ENCODE measurements at places on chromosomes 7 and 10.

DNA sequence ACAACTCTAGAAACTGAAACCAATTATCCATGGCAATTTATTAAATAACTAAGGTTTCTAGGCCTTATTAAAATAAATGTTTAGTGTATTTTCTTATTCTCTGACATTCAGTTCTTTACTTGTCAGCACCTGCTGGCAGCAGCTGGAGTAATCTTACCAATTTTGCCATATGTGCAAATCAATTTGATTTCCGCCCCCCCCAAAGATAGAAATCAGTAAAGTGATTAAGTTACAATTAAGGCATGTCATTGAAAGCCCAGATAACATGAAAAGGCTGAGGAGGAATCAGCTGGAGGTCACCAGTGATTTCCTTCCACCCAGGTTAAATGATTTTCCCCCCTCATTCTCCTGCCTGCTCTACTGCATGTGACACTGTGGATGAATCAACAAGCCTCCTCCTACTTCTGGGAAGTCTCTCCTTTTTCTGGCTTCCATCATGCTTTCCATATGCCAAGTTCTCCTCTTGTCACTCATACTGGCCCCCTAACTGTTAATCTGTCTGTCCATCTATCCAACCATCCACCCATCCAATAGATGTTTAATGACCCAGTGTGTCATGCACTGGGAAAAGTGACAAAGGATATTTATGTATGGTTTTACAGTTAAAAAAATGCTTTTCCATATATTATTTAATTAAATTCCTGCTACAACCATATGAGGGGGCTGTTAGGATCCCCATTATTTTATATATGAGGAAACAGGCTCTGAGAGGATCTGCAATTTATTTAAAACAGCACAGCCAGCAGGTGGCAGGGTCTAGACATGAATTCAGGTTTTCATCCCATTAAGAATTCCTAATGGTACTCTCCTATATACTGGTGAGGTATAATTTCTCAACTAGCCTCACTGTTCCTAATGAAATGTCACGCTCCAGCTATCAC, 116.5 kb downstream of the ATXN7L1 start:
- no peak for DNase-seq

DNA sequence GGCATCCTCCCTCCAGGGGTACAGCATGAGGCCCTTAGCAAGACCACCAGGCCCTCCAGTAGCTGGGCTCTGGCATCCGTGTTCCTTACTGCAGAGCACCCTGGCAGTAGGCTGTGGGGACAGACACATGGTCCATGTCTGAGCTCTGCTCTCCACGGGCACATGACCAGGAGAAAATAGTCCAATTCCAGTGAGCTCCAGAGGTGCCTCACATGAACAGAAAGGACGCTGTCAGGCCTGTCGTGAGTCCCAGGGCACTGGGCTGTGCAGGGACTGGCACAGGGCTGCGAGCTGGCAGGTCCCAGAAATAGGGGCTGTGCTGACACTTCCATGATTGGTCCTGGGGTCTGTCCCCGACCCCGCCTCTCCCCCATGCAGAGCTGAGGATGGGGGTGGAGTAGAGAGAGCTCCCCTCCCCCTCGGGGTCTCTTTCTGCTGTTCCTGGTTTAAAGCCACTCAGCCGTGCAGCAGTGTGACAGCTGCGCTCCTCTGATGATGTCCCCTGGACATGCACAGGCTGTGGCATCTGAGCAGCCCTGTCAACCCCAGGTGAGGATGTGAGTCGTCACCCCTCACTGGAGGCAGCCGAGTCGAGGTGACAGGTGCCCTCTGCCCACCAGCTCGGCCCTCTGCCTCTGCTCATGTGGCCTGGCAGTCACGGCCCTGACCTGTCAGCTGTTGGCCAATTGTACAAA, 25.2 kb upstream of the ZNF488 start:
- DNase-seq = no peak

DNA sequence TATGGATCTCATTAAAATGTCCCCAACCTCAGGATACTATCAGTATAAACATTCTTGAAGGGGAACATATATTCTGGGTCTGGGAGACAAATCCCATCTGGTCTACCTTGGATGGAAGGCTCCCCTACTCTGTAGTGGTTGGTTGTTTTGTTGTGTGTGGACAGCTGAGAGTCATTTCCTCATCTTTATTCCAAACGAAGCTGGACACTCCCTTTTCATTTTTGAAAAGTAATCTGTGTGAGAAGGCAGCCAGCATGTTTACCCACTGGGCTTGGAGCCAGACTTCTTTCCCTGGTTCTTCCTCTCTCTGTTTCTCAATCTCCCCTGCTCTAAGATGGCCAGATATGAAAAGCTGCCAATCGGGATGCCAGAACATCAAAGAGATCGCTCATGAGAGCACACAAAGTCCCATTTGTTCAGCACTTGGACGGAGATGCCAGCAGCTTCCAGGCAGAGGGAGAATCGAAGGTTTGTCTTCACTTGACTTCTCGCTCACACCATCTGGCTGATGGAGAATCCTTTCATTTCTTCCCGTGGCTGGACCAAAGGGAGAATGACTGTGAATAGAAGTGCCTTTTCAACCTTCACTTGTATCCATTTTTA, 108.1 kb upstream of the AGR3 start:
- DNase-seq = no peak

DNA sequence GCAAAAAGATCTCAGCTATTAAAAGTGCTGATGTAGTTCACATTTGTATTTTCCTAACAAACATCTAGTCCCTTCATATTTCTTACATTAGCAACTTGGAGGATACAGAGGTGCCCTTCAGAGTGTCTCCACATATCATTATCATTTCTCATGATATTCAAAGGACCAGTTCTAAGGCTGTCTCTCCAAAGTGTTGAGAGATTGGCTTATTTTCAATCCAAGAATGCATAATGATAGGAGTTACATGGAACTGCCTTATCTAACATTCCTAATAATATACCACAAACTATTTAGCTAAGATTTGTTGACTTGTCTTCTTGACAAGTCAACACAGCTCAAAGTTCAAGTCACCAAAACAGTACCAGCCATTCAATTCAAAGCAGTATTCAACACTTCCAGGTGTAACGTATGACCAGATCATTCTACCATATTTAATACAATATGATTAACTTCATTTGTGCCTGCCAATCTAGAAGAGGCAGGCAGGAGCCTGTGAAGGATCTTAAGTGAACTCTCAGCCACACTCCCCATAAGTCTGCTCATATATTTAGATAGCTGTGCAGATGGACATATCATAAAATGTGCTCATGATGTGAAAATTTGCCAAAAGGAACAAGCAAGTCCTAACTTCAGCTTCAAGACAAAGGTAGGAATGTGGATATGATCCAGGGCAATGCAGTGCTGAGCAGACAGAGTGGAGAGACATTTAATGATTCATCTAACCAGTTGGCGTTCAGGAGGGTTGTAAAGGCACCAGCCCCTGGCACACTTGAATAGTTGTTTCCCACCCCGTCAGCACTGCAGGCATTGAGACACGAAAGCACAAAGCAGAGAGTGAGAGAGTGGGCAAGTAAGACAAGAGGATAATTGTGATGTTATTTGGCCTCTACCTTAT, 108.3 kb downstream of the MTERF1 start:
- no peak for DNase-seq

GRCh38 chr10:79431891-79432831, 13.3 kb downstream of the ZCCHC24 start:
- no peak for DNase-seq

- DNase-seq = peak; percentile 42
Observed at GRCh38 chr7:142880876-142881505, 4.6 kb downstream of the TRPV6 start.

DNA sequence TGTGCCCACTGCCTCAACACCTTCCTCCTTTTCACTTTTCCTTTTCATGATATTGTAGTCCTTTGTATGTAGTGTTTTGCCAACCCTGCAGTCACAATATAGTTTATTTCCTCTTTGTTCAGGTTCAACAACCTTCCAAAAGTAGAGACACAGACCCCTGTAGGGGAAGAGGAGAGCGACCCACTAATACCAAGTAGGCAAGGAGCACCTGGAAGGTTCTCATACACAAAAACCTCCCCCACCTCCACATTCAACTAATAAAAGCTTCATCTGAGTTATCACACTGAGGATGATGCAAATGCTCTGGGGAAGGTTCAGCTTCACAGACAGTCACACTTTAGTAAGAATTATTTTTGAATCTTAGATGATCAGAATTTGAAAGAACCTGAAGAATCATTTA, 41.6 kb downstream of the PIK3AP1 start:
- no peak for DNase-seq

- no peak for DNase-seq
Observed at GRCh38 chr7:111752022-111752582, 189.8 kb upstream of the IMMP2L start.

DNA sequence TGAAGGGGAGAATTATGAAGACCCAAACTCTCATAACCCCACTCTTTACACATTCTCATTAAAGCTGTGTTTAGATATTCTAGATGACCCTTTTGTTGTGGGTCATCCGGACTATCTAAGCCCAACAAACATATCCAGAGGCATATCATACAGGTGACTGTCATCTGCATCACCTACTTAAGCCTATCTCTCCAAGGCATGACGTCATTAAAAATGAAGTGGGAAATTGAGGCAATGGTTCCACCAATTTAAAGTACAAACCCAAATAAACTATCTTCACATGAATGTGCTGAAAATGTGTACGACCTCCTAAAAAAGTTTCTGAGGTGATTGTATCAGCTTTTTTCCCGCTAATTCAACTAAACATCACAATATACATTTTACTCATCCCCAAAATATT, 4.5 kb upstream of the RALA start:
- DNase-seq = no peak

- DNase-seq = peak; percentile 7
Observed at GRCh38 chr7:149791-150636, 42.4 kb upstream of the FAM20C start.

DNA sequence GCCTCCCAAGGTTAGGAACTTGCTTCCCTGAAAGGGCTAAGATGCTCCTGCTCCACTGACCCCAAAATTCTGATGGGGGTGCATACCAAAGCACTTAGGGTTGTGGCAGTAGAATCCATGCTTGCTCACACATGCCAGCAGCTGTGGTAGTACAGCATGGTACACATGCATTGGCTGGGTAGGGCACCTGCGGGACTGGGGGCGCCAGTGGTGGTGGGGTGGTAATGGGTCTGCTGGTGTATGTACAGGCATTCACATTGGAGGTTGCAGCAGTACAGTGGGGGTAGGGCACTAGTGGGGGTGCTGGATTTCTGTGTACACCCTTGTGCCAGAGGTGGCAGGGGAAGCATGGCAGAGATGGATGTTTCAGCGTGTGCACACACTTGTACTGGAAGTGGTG, 72.3 kb upstream of the TAS2R16 start:
- no peak for DNase-seq

GRCh38 chr7:42692621-42693020, 219.2 kb downstream of the C7orf25 start:
- no peak for DNase-seq

DNA sequence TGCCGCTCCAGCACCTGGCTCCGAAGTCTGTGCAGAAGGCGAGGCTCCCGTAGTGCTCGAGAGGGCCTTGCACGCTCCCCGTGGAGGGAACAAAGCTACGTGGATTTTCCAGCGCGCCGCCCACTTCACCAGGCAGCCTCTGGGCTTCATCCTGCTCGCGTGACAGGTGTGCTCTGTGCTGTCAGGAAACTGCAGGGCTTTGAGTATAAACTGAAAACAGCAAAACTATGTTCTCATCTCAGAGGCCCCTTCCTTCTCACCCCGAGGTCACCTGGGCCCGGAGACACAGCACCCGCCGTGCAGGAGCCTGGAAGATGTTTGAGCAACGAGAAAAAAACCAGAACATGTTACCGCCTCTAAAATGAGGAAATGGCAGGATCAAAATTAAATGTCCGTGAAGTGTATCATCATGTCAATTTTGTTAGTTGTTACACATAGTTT, 17.6 kb upstream of the GPR146 start:
- DNase-seq = no peak

GRCh38 chr10:130357951-130358350, 221.8 kb downstream of the GLRX3 start:
- DNase-seq = no peak

DNA sequence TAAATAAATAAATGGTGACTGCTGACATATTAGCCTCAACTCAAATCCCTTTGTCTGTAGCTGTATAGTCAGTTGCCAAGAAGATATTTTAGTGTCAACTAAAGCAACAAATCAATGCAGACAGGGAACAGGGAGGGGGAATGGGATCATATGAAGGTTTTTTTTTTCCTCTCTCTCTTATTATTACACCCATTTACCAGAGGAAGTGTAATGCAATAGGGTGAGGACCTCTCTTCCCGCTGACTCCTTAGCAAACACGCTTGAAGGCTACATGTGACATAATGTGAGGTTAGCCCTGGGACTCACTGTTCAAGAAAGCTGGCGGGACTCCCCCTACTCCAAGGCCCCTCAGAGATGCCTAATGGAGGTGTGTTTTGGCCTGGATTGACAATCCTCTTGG, 88.2 kb downstream of the CHRM2 start:
- no peak for DNase-seq

- DNase-seq = no peak
Observed at GRCh38 chr7:105677410-105677730, 96.1 kb upstream of the EFCAB10 start.

GRCh38 chr10:111478651-111479050, 401.8 kb downstream of the ADRA2A start:
- no peak for DNase-seq

- no peak for DNase-seq
Observed at GRCh38 chr10:36254199-36254598, 612.1 kb upstream of the FZD8 start.

- no peak for DNase-seq
Observed at GRCh38 chr10:116325987-116326386, 1.7 kb downstream of the CCDC172 start.

DNA sequence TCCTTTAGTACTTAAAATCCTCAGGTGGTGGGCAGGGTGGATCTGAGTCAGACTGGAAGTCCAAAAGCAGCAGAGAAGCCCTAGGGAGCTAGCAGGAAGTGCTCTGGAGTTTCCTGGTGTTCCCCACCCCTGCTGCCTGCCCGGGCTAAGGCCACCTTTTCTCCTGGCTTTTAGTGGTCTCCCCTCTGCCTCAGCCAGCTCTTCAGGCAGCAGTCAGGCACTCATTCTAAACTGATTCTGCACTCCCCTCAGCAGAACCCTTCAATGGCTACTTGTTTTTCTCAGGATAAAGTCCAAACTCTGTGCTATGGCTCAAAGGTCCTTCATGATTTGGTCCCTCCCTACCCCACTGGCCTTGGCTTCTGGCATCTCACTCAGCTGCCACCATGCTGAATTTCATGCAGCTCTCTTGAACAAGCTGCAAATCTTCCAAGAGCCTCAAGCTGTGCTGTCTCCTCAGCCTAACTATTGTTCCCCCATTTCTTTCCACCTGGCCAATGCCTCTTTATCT, 28.9 kb upstream of the DNMBP start:
- DNase-seq = no peak
